ENCODE measurements at places on chromosomes 6 and 20.

DNA sequence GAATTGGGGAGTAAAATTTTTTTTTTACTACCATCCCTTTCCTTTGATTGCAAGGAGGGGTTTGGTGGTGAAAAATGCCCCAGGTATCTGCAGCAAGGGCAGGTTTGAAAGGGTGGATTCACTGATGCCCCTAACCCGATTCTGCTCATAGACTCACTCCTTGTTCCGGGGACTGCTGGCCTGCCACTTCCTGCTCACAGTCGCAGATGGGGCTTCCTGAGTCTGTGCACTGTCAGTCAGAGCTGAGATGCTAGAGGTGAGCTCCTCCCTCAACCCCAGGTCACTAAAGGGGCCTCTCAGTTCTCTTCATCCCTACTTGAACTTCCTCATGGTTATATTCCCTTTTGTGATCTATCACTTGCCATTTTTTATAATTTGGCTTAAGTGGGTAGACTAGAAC lies 357.9 kb downstream of the FARS2 start:
- DNase-seq = no peak

DNA sequence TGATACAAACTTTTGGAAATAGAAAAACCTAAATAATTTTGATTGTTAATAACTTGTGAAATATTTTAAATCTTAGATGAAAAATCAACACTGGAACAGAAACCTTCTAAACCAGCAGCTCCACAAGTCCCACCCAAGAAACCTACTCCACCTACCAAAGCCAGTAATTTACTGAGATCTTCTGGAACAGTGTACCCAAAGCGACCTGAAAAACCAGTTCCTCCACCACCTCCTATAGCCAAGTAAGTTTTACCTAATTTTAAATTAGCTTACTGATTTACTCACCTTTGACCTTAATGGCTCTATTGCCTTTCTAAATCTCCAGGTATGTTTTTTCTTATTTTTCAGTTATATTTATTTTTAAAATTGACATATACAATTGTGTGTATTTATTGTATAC lies 102.6 kb upstream of the ADGRF4 start:
- no peak for DNase-seq

DNA sequence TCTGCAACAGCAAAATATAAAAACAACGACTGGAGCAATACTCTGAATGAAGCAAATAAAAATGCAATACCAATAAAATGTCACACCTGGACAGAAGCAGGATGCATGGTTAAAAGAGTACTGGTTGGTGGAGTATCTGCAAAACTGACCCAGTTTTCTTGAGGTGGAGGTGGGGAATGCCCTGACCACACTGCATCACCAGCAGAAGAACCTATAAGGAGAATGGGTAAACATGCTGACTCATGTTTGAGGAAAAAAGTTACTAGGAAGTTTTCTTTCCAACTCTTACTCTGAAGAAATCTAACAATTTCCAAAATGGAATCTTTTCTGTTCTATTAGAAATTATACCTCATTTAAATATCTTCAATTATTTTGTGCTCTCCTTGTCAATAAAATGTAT lies 43.6 kb downstream of the REPS1 start:
- no peak for DNase-seq

- DNase-seq = no peak
Measured at GRCh38 chr20:4724459-4725262, 3.0 kb downstream of the PRND start.

- peak; percentile 83 for DNase-seq
Measured at GRCh38 chr6:10555625-10556309, 34.6 kb downstream of the GCNT2 start.
